ENCODE measurements at places on chromosomes 5 and 9.

DNA sequence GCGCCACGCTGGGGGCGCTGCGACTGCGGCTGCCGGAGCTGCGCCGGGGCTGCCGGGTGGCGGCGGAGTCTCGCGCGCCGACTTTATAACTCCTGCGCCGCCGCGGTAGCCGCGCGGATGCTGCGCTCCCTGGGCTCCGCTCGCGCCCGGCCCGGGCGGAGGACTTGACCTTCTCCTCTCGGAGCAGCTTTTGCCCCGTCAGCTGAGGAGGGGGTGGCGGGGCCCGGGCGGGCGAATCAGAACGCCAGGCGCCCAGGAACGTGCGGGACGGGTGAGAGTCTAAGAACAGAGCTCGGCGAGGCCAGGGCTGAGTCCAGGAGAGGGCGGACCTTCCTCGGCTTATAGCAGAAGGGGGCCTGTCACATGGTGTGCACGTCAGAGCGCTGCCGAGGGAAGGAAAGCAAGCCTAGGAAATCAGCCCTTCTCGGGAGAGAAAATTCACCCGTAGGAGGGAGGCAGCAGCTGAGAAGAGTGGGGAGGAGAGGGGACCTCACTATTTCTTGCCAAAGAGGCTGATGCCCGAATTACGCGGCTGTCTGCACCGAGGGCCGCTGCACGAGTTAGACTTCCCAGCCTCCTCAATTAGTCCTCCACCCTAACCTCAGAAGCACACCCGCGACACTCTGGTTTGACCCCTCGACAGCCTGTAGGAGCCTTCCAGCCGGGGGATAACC, at the start of gene FOXD1:
Gene FOXD1, minus strand, starts transcription at position 315 of the 674 bp plus-strand sequence. CDS start 415 bp downstream, outside the sequence.
- DNase-seq = peak; percentile 49

DNA sequence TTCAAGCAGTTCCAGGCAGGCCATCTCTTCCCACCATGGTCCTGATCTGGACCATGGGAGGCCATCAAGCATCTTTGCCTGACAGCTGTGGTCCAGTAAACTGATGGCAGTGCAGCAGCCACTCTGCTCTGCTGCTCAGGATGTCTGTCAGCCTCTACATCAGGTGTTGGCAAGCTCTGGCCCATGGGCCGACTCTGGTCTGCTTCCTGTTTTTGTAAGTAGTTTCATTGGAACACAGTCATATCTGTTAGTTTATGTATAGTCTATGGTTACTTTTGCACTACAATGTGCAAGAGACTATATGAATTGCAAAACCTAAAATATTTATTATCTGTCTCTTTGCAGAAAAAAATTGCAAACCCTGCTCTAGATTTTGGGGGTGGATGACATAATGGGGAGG, 225.0 kb downstream of the KCTD16 start:
- no peak for DNase-seq

- DNase-seq = no peak
Observed at GRCh38 chr5:151062405-151063141, 18.3 kb downstream of the TNIP1 start.

GRCh38 chr9:89697553-89697952, 92.7 kb downstream of the GADD45G start:
- no peak for DNase-seq

DNA sequence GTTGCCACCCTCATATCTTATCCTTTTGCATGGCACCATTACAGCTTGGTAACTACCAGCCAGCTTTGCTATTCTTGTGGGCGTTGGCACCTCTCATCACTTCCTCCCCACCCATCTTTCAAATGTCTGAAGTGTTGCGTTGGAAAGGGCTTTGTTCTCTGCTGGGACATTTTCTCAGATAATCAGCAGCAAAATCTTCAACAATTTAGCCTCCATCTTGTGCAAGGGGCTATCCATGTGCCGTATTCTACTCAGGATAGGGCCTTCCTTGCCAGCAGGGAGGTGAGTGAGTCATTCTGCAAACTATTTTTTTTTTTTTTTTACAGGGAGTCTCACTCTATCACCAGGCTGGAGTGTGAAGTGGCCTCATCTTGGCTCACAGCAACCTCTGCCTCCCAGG, 62.1 kb upstream of the NUDT12 start:
- no peak for DNase-seq

GRCh38 chr9:21830589-21830988, 28.2 kb downstream of the MTAP start:
- peak; percentile 50 for DNase-seq

GRCh38 chr9:112377087-112377486, 2.8 kb upstream of the HSDL2 start:
- DNase-seq = no peak

DNA sequence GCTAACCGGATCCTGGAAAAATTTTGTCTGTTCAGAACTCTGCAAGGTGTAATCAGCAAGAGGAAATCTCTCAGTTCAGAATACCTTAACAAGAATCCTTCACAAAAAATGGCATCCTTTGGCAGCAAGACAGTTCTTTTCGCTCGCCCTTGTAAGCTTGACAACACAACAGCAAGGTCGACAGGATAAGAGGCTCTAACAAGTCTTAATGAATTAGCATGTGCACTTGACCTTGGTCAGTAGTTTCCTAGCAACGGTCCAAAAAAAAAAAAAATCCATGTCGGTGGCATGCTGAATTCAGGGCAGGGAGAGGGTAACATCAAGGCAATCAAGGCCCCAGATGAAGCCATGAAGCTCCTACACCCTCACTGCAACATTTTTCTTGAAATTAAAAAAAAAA, 172.8 kb downstream of the APBA1 start:
- DNase-seq = no peak

DNA sequence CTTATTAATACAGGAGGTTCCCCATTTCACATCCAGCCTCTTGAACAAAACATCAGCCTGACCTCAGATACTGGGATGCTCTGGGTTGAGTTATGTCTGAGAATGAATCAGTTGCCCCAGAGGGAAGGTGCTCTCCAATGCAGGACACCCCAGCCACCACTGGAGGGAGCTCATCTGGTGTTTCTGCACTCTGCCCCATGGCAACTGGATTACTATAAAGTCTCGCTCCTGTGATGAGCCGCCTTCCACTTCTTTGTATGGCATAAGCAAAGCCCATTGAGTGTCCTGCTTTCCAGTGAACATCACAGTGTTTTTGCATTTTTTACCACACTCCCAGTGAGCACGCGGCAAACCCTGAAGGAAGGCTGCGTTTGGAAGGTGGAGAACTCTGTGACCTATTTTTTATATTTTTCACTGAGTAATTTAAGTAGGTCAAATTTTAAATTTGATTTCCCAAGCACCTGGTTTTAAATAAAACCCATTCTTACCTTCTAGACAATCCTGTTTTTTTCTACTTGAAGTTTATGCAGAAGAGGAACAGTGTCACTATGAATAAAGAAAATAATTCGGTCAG, 176.9 kb upstream of the WWC1 start:
- peak; percentile 75 for DNase-seq

DNA sequence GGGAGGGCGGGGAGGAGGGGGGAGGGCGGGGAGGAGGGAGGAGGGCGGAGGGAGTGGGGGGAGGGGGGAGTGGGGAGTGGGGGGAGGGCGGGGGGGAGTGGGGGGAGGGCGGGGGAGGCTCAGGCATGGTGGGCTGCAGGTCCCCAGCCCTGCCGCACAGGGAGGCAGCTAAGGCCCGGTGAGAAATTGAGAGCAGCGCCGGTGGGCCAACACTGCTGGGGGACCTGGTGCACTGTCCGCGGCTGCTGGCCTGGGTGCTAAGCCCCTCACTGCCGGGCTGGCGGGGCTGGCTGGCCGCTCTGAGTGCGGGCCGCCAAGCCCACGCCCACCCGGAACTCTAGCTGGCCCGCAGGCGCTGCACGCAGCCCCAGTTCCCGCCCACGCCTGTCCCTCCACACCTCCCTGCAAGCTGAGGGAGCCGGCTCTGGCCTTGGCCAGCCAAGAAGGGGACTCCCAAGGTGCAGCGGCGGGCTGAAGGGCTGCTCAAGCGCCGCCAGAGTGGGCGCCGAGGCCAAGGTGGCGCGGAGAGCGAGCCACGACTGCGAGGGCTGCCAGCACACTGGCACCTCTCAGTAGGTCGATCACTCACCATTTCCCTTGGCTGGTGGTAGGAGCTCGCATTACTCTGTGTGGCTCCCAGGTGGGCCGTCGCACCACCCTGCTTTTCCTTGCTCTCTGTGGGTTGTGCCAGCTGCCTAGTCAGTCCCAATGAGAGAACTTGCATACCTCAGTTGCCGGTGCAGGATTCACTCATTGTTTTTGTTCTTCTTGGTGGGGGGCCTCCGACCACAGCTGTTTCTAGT, 160.2 kb downstream of the CNTLN start:
- no peak for DNase-seq

DNA sequence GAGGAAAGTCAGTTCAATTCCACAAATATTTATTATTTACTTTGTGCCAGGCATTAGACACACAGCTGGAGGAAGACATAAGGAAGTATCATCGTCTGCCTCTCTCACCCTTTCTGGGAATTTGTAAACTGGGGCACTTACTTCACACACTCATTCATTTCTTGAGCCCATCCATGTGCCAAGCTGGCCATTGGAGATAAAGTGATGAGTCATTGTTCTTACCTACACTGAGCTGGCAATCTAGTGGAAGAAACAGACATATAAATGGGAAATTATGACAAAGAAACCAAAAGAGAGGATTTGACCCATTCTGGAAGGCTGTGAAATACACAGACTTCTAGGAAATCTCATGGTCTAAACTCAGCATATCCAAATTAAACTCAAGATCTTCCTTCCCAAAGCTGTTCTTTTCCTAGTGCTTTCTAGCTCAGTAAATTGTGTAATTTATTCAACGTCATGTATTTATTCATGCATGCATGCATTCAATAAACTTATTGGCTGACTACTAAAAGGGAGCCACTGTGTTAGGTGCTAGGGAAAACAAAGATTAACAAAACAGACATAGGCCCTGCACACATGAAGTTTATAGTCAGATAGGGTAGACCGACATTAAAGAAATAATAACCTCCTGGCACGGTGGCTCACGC, 65.3 kb downstream of the SH3RF2 start:
- DNase-seq = no peak

DNA sequence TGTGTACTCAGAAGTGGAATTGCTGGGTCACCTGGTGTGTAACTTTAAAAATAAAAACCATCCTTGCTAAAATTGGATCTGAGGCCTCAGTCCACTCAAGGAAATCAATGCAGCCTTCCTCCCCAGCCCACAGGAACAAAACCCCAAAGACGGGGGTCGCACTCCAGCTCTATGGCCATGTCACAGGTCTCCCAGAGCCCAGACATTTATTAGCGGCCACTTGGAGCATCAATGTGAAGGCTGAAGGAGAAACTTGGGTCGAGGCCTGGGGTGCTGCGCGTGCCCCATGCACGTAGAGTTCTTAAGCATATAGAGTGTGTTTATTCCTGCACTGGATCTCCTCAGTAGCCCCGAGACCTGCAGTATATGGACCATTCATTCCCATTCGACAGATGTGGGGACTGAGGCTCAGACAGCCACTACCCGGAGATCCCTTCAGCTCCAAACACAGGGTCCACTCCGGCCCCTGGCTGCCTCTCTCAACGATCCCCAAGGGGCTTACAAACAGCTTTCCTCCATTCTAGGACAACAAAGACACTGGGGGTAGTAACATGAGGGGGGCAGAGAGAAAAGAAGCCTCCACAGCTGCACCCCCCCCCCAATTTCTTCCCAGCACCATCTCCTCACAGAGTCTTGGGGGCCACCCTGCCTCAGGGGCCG, 14.3 kb upstream of the OLFM1 start:
- DNase-seq = no peak

GRCh38 chr5:131756942-131757341, 39.9 kb downstream of the FNIP1 start:
- no peak for DNase-seq

DNA sequence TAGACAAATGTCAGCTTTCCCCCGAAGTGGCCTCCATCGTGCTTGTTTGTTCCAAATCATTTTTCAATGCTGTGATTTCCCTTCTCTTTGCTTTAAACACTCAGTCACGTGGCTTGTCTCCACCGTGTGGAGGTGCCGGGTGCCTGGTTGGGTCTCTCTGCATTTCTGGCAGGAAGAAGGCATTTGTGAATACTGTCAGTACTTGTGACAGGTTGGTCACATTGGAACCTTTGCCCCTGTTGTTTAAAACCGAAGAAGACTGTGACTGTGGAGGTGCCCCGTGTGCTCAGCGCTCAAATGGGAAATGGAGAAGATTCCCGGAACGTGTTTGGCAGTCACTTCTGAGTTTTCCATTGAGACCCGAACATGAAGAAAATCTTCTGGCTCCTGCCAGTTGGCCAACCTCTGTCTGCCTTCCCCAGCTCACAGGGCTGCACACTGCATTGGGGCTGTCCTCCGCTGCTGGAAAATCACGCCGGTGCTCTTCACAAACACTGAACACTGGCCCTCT, 74.6 kb downstream of the LMNB1 start:
- DNase-seq = peak; percentile 63

DNA sequence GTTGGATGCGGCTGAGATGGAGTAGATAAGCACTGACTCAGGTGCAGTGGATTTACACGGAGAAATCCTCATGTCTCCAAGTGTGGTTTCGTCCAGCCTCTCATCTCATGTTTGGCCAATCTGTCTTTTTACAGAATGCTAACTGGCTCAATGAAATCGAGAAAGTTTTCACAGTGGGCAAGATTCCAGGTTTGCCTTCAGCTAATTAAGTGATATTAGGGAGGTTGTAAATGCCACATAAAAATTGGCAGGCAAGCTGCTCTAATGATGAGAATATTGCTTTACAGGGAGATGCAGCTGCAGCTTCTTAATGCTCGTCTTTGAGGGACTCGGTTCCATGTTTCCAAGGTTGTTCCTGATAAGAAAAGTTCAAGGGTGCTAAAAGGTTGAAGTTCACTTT, 23.7 kb downstream of the BARHL1 start:
- DNase-seq = no peak

GRCh38 chr9:69044240-69045219, 9.0 kb downstream of the FXN start:
- no peak for DNase-seq

GRCh38 chr5:164593982-164594381, 1088.6 kb downstream of the MAT2B start:
- DNase-seq = no peak

DNA sequence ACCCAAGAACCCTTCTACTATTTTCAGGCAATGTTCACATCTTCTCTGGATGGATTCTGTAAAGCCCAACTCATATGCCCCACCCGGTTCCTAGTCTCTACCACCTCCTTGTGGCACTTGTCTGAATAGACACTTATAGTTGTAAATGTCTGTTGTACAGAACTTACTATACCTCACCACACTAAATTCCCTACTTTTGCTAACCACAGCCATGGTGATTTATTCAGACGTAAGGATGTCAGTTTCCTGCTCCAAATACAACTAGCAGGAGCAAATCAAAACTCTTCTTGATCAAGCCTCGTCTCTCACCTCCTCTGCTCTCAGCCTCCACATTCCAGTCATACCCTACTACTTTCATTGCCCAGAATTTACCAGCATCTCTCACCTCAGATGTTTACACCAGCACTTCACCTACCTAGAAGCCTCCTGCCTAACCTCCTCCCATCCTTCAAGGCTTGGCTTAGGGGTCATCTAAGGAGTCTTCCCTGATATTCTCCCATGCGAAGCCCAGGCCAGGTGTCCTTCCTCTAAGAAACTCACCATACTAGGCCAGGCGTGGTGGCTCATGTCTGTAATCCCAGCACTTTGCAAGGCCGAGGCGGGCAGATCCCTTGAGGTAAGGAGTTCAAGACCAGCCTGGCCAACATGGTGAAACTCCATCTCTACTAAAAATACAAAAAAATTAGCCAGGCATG, 75.5 kb downstream of the MAPKAP1 start:
- DNase-seq = peak; percentile 54
